ENCODE measurements at places on chromosomes 3 and 15.

DNA sequence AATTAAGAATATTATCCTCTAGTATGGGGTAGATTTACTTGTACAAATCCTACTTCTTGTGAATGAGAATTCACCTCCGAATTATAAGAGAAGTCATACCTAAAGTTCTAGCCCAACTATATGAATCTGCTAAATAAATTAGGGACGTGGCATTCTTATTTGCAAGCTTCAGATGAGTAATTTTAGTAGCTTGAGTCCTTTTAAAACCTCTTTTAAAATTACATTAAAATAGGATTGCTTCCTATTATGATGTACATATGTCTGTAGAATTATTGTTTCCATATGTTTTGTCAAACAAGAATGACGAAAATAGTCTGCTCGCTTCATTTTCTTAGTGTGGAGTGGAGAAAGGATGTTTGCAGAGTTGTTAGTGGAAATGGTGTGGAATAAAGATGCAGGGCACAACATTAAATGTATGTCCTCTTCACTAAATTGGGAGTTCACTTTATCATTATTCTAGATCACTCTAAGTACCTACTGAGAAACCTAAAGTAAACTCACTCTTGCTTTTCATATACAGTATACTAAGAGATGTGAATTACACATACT lies 59.4 kb downstream of the CMSS1 start:
- DNase-seq: no peak

DNA sequence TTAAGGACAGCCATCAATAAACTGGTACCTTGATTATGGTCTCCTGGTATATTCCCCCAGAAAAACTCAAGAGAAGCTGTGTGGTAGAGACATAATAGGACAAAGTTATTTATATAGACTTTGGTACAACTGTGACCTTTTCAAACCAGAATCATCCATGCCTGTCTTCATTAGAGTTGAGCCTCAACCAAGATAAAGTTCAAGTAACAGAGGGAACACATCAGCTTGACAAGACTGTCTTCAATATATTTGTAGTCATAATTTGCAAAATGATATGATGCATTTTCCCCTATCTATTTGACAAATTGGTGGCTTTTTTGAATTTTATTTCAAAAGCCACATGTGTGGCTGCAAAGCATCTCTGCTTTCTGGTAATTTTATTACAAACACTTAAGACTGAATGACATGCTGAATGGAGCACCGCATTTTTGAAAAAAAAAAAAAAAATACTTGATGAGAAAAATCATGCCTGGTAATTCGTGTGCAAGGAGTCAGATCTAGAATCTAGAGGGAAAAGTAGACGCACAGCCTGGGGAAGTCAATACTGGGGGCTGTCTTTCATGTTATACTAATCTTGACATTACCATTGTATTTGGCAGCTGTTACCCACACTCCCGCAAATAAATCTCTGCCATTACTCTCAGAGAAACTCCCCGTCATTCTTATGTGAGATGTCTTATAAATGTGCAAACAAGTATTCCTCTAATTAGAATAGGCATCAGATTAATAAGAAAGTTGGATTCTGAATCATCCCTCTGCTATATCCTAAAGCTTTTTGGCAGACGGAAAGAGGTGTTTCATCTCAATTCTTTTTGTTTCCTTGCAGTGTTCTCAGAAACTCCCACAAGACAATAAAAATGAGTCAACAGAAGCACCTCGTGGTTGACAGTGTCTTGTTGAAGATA lies 554.8 kb upstream of the CBLB start:
- DNase-seq: no peak

- DNase-seq: no peak
Observed at GRCh38 chr3:142802891-142803290, 79.1 kb downstream of the TRPC1 start.

DNA sequence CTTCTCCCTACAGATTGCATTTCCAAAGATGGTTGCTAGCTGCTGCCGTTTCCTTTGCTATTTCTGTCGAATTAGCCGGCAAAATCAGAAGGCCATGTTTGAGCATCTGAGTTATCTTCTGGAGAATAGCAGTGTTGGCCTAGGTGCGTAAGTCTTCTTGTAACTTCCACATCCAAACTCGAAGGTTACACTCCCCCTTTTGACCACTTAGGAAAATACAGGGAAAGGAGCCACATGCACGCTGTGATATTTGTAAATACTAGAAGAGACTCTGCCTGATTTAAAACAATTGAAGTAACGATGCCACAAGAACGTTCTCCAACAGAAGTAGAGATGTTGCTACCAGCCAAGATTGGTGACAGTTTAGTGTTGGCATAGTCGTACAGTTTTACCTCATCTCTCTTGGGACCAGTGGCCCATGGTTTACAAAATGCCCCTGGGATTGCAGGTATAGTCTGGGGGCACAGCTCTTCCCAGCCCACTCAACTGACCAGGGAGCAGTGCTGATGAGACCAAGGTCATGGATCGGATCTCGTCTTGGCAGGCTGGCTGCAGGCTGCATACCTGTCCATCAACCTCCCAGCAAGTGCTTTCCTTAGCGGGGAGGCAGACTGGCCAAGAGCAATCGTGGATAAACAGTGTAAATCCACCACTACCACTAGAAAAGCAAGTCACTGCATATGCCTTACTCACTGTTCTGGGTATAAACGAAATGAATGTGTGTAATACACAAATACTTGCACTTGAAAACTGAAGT lies 268.4 kb upstream of the CHRM5 start:
- DNase-seq: no peak

GRCh38 chr15:35626571-35627318 lies 80.8 kb upstream of the DPH6 start:
- no peak for DNase-seq

DNA sequence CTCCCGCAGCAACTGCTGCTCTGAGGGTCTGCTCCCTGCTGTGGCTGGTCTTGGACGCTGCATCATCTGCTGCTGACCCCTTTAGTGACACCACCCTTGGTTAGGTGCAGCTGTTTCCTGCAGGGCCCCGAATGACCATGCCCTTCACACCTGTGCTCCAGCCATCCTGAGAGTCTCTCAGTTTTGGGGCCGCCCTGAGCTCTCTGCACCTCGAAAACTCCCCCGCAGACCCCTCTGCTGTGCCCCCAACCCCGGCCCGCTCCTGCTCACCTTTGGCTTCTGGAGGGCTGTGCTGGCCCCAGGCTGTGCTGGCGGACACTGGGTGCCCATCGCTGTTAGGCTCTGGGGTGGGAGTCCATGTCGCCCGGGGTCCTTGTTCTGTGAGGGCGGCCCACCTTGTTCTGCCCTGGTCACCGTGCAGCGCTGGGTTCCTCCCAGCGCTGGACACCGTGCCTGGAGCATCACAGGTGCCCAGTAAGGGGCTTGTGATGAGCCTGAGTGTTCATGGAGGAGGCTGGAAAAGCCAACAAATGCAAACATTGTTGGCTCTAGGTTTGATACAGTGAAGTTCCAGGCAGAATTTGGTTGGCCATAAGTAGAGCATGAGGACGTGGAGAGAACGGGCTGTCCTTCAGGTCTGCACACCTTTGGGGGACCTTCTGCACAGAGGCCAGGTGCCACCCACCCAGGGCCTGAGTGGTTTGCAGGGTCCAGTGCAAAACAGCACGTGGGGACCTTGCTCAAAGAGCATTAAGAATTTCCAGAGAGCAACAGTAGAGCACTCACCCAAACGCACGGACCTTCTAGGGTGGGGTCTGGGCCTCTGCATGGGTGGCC lies 12.3 kb downstream of the ABTB1 start:
- DNase-seq: no peak

GRCh38 chr3:55014081-55014480 lies 86.2 kb upstream of the LRTM1 start:
- no peak for DNase-seq

GRCh38 chr3:73674280-73674679 lies 49.5 kb upstream of the PDZRN3 start:
- DNase-seq: no peak

DNA sequence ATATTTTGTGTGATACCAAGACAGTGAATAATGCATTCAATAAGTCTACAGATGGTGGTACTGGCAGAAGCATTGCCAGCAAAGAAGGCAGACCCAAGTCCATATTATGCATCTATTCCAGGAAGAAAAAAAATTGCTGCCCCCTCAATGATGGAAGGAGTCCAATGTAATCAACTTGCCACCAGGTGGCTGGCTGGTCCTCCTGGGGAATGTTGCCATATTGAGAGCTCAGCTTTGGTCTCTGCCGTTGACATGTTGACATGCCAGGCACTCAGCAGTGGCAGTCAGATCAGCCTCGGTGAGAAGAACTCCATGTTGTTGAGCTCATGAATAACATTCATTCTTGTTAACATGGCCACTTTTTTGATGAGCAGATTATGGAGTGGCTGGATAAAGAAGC lies 298.5 kb downstream of the IGSF11 start:
- DNase-seq: no peak

GRCh38 chr3:48088056-48088748 lies 72.0 kb upstream of the MAP4 start:
- no peak for DNase-seq

DNA sequence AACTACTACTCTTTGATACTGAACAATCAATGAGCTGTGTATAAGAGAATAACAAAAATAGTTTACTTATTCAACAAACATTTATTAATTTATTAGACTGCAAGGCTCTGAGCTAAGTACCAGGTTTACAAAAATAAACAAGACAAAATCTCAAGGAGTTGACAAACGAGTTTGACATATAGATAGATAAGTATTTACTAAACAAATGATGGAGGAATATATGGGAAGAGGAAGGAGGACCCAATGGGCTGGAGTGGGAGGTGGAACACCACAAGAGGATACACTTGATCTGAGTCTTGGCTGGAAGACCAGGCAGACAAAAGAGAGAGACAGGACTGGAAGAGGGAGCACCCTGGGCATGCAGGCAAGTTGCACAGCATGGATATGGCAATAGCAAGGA lies 47.5 kb upstream of the FSIP1 start:
- no peak for DNase-seq

- no peak for DNase-seq
Observed at GRCh38 chr15:75782926-75783325, 60.3 kb upstream of the UBE2Q2 start.

GRCh38 chr15:93082861-93083260 lies 6.2 kb downstream of the RGMA start:
- no peak for DNase-seq

DNA sequence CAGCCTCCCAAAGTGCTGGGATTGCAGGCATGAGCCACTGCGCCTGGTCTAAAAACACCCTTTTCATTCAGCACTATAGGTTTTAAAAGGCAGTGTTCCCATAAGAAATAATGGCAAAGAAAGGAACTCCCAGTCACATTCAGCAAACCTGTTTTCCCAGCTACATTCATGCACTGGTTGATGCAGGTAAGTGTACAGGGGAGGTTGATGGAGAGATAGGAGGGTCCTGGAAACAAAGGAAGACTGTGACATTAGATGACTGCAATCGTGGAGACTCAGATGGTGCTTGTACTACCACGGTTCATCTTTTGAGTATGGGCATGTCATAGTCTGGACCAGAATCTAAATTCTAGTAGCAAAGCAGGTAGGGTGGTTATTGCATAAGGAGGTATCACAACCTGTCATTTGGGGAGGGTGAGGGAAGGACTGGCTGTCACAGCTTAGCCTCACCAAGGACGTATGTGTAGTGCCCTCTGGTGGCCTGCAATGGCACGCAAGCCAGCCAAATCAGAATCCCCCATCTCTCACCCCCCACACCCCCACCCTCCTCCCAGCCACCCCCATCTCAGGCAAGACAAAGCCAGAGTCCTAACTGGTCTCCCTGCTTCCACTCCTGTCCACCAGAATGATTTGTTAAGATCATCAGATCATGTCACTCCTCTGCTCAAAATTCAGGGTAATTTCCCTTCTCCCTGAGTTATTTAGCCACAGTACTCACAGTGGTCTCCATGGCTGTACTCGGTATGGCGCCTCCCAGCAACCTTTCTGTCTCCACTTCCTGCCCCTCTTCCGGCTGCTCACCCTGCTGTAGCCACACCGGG lies 28.8 kb upstream of the UBL7 start:
- DNase-seq: peak; percentile 63

DNA sequence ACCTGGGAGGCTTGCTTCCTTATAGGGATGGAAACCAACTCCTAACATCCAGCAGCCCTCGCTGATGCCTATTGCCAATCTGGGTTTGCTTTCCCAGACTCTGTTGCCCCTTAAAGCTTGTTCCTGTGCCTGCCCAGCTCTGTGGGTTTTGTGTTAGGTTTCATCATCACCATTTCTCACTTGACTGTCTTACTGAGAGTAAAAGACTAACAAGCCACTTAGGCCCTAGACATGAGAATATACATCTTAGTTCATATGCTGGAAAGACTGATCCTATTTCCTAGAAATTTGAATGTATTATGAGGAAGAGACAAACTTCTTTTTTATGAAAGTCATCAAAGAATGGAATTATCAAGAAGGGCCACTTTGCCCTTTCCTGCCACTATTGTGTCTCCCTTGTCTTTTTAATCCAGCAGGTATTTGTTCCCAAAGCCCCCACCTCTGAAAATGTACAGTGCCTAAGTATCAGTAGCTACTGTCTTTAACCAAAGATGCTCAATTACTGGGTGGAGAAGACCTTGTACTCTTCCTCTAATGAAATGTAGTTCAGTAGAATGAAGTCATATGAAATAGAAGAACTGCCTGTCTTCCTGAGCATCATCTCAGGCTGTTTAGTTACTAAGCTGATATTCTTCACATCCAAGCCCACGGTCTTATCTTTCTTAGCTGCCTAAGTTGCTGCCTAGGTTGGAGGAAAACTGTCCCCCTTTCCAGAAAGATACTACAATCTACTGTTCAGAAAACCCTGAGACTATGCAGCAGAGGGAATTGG lies 59.8 kb upstream of the ZPLD1 start:
- no peak for DNase-seq

DNA sequence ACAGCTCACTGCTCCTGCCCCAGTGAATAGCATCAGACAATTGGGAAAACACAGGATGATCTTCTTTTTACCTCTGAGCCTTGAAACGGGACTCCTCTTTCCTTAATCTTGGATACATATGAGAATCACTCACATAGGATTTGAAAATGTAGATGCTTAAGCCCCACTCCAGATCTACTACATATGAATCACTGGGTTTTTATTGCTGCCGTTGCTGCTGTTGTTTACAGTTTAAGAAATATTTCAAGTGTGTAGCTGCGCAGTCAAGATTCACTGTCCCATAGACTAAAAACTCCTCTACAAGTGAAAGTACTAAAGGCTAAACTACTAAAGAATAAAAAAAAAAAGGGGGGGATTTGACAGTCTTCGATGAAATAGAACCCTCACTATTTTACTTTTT lies 765.9 kb downstream of the NTRK3 start:
- DNase-seq: no peak

DNA sequence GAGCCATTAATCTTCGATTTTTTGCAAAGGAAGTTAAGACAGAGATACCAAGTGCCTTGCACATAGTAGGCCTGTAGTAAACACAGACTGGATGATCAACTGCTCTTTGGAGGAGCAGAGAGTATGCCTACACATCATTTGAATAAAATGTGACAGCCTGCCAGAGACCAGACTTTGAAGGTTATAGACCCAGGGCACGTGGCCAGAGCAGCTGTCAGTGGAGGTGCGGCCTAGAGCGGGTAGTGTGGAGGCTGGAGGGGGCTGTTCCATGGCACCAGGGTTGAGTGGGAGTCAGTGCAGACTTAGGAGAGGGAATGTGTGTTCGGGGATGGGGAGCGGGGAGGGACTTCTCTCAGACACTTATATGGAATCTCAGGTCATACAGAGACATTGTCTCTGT lies 80.8 kb downstream of the SMAD3 start:
- no peak for DNase-seq

- DNase-seq: peak; percentile 86
Observed at GRCh38 chr3:167684388-167684993, 30.7 kb upstream of the WDR49 start.
